ENCODE measurements at places on chromosomes 3 and 15.

DNA sequence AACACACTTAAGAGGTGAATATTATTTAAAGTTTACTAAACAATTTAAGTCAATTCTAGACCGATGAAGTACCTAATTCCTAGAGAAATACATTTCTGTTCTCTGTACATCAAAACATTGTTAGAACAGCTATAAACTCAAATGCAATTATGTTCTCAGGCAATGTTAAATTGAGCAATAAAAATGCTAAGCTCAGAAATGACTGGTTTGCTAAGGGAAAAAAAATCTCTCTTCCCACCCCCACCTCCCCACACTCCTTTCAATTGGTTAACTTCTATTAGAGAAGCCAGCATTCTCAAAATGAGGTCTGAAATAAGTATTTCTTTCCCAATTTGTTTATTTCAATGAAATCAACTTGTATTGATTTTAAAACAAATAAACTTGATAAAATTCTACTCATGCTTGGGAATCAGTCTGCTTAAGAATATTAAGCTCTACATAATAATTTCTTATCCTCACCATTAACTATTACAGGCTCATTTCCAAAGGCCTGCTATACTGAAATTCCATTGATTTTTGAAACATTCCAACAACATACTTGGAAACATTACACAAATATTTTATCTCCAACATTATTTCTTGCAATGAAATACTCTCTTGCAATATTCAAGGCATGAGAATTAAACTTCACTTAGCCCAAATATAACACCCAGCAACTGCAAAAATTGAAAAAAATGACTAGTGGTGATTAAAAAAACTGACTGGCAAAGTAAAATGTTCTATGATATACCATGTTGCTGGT lies 22.6 kb downstream of the TSPAN3 start:
- DNase-seq: no peak

GRCh38 chr3:172260381-172260780 lies 187.9 kb downstream of the GHSR start:
- no peak for DNase-seq

DNA sequence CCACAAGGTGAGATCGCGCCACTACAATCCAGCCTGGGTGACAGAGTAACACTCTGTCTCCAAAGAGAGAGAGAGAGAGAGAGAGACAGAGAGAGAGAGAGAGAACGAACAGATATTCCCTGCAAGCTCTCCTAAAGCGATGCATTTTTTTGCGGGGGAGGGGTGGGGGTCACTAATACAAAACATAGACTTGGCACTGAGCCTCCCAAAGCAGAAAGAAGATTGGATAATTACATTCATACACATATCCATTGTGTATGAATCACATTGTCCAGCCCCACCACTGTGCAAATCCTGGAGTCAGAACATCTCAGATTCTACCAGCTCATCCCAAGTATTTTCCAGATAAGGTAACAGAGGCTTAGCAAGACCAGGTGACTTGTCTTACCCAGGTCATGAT lies 459.9 kb downstream of the MAGI1 start:
- no peak for DNase-seq

DNA sequence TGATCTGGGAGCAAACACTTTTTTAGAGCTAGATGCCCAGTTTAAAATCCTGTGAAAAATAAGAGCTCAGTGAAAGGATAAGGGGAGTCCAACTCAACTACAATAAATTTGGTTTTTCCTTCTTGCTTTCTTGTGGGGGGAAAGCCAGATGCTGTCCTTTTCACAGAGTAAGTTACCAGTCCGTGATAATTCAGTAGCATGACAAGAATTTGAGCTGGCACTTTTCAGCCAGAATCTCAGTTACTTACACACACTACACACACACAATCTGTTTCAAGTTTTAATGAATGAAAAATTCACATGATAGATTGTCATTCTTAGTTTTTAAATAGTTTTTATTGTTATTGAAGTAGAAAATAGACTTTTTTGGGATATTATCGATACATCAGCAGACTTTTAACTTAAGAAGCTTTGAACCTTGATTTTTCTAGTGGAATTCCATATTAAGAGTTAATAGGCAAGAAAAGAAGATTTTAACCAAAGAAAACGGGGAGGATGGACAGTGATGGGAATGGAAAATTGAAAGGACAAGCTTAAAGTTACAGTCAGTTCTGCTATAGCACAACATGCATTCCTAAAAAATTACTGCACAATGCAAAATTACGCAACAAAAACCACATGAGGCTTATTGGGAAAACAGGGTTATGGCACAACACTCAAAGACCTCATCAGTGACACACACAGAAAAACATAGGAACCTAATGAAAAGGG lies 47.0 kb downstream of the PSMD6 start:
- no peak for DNase-seq

DNA sequence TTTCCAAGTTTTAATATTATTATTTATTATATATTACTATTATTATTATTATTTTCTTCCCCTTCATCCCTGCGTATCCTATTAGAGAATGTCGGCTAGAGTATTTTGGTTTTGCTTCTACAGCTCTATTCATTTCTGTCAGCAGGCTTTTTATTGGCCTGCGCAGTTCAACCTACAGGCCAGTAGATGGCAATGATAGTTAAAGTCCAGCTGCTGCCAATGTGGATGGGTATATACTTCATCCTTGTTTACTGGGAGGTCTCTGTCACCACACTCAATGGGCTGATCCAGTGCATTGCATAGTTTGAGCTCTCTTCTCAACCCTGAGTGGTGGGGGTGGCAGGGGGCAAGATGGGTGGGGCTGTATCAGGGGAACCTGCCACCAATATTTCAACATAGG lies 799.8 kb downstream of the NSUN3 start:
- DNase-seq: peak; percentile 10

DNA sequence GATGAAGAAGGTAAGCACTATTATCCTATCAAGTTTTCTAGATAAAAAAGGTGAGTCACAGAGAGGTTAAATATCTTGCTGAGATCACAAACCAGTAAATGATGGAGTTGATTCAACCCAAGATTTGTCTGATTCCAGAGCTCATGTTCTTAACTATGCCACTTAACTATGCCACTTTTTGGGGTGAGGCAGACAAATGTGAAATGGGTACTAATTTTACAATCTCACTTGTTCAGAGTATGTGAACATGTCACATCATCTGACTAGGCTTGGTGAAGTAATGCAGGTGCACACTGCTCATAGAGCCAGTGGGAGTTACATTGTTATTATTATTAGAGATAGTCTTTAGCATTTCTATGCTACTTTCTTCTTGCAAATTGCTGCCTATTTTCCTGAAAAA lies 2.0 kb downstream of the DRD3 start:
- DNase-seq: no peak

- DNase-seq: peak; percentile 11
Measured at GRCh38 chr3:169841171-169841570, 28.5 kb upstream of the LRRC34 start.

- no peak for DNase-seq
Measured at GRCh38 chr3:20028905-20029331, 11.3 kb upstream of the KAT2B start.

GRCh38 chr3:119146578-119147375 lies 812 bp downstream of the TEX55 start:
- no peak for DNase-seq

DNA sequence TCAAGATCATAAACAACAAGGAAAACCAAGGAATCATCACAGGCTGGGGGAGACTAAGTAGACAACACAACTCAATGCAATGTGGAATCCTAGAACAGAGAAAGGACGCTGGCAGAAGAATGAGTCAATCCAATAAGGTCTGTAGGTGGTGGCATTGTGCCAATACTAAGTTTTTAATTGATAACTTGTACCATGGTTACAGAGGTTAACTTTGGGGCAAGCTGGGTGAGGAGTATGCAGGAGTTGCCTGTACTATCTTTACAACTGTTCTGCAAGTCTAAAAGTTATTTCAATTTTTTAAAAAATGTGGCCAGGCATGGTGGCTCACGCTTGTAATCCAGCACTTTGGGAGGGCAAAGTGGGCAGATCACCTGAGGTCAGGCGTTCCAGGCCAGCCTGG lies 46.2 kb downstream of the RORA start:
- no peak for DNase-seq

GRCh38 chr15:77495838-77496596 lies 75.3 kb downstream of the HMG20A start:
- DNase-seq: no peak

All from NCI-H1694 (cell line).